Sciatic nerve (tissue), 2 donors: ENCODE measurements at places on chromosomes 5 and 9. TPM values are rescaled to one million over a fixed set of nuclear protein-coding genes. Genes with fewer than 3 reads are reported as not detected.

DNA sequence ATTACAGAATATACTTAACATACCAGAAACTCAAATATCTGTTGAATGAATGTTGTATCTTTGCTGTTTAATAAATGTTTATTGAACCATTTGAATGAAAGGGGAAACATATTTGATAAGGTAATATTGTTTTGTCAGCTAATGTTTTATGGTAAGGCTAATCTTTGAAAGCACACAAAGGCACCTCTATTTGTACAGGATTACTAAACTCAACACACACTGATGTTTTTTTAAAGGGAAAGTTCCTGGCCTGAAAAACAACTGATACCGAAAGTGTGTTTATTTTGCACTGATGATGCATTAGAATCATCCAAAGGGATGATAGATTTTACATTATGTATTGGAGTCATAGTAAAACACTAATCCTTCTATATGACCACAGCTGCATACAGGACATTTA lies 82.5 kb downstream of the ADCY2 start:
- no peak for DNase-seq

- peak; percentile 42 for DNase-seq
These were observed 4.7 kb downstream of the NOL6 start for GRCh38 chr9:33468797-33469621.

DNA sequence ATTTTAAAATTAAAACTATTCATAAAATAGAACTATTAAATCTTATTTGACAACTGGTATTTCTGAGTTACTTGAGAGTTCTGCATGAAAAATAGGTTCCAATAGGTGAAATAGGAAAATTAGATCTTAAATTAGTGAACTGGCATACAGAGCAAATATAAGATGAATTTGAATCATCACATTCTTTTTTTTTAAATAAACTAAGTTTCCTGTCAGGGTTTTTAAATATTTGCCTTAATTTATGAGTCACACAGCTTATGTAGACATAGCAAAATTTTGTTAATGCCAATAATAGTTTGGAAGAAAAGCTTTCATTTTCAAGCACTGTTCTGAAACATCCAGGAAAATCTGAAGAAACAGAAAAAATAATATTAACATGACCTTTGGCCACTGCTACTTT lies 311.7 kb upstream of the HAPLN1 start:
- no peak for DNase-seq

DNA sequence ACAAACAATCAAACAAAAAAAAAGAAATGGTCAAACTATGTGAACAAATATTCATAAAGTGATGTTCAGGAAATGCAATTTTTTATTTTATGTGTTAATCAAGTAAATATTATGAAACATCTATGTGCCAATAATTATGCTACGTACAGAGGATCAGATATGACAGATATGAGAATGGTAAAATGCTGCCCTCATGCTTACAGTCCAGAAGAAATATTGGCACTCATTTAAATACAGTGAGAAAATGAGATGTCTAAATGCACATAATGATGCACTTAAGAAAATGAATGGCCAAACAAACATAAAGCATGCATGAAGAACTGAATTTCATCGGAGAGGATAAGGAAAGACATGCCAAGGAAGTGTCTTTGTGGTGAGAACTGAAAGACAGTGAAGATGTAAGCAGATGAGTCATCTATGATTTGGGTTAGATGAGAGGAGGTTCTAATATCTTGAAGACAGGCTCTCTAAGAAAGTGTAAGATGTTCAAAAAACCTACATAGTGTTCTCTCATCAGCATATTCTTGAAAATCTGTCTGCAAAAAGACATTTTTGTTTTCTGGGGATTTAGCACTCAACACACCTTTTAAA lies 1231.1 kb upstream of the ACO1 start:
- no peak for DNase-seq

- DNase-seq: no peak
These were observed 302.2 kb downstream of the ZNF608 start for GRCh38 chr5:124444147-124444775.

SMIM33 gene
- not detected for total RNA-seq

GRCh38 chr5:158499075-158499891 lies 600.4 kb downstream of the EBF1 start:
- DNase-seq: no peak

ORM2 gene
- total RNA-seq: not detected

DNA sequence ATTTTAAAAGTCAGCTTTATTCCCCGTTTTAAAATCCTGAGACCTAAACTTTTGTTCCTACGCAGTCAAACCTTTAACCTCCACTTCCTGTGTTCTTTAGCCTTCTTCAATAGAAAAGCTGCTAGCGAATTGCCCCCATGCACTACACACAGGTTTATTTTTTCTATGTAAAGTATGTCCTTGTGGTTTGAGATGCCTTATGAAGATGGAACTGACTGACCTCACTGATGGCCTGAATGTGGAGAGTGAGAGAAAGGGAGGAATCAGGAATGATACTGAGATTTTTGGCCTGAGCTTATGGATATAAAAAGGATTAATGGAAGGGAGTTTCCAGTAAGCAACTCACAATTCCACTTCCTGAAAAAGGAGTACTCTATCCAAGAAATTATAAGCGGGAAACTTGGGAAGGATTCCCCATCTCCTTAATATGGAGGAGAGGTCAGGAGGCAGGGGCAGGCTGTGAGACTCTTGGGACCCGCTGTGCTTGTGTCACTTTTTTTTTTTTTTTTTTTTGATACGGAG lies 89.5 kb downstream of the UGCG start:
- peak; percentile 49 for DNase-seq

CENPH gene
- 2.5 TPM for total RNA-seq

OTP gene
- not detected for total RNA-seq

DYNC2I2 gene
- 28.4 TPM for total RNA-seq

DNA sequence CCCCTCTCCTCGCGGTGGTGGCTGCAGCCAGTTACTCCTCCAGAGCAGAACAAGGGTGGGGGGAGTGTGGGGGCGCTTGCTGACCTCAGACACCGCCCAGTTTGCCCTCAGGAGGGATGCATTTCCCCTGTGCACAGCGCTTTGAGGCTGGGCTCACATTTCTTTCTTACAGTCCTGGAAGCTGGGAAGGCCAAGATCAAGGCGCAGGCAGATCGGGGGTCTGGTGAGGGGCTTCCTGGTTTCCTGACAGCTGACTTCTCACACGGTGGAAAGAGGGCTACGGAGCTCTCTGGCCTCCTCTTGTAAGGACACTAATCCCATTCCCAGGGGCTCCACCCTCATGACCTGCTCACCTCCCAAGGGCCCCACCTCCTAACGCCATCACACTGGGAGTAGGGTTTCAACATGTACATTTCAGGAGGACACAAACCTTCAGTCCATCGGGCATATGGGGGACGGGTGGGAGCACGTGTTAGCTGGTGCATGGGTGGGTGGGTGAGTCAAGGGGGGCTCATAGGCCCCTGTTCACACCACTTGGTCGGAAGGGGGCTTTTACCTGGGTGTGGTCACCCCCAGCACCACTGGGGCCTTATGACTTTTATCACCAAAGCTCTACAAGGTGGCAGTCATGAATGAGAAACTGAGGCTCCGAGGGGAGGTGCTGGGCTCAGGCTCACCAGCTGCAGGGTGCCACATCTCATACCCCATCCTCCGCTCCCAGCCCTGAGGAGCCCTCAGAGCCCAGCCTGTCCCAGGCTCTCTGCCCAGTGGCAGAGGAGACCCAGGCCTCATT lies 7.7 kb upstream of the SCGB3A1 start:
- peak; percentile 36 for DNase-seq

- no peak for DNase-seq
These were observed 12.5 kb downstream of the WDR70 start for GRCh38 chr5:37391591-37391990.
